ENCODE measurements at places on chromosomes 1 and 21.

- DNase-seq = no peak
Observed at GRCh38 chr21:46503922-46504550, 45.3 kb downstream of the DIP2A start.

GRCh38 chr1:211487082-211487481, 4.9 kb downstream of the RD3 start:
- DNase-seq = no peak

- DNase-seq = no peak
Observed at GRCh38 chr1:47661040-47661439, 223.2 kb downstream of the FOXD2 start.

- DNase-seq = peak; percentile 50
Observed at GRCh38 chr1:54153535-54154439, 987 bp upstream of the CDCP2 start.

- DNase-seq = no peak
Observed at GRCh38 chr21:44691686-44692085, 5.3 kb upstream of the KRTAP10-12 start.

GRCh38 chr1:226526801-226527595, 21.6 kb upstream of the STUM start:
- DNase-seq = no peak

DNA sequence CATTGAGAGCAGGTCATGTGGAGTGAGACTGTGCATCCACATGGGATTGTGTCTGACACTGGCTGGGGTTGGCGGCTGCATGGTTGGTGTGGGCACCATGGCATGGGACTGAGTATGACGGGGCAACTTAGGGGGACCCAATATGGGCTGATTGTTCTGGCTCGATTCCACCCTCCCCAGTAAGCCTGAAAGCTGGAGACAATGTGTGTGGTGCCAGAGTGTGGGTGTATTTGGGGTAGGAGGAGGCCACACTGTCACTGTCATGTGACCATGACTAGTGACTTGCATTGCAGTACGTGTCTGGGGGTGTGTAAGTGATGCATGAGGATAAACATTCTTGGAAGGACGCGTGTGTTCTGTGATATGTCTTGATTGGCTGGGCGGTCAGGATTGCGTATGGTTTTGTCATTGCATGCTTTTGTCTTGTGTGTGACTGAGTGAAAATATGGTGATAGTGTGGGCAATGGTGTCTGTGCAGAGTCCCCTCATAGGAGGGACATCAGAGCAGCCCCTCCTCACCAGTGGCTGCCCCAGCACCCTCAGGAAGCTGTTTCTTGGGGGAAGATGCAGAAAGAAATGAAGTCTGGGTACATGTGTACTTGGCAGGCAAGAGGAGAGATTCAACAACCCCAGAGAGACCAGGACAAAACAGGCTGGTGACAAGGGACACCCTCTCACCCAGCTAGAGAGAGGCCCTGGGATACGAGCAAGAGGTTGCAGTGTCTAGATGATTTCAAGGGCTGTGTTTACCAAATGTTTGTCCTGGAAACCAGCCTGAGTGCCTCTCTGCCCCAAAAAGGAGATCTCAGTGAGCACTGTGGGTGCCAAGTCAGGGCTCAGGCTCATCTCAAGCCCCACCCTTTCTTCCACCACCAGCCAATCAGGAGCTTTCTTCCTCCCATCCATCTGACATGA, 36.3 kb downstream of the SDC3 start:
- DNase-seq = no peak

DNA sequence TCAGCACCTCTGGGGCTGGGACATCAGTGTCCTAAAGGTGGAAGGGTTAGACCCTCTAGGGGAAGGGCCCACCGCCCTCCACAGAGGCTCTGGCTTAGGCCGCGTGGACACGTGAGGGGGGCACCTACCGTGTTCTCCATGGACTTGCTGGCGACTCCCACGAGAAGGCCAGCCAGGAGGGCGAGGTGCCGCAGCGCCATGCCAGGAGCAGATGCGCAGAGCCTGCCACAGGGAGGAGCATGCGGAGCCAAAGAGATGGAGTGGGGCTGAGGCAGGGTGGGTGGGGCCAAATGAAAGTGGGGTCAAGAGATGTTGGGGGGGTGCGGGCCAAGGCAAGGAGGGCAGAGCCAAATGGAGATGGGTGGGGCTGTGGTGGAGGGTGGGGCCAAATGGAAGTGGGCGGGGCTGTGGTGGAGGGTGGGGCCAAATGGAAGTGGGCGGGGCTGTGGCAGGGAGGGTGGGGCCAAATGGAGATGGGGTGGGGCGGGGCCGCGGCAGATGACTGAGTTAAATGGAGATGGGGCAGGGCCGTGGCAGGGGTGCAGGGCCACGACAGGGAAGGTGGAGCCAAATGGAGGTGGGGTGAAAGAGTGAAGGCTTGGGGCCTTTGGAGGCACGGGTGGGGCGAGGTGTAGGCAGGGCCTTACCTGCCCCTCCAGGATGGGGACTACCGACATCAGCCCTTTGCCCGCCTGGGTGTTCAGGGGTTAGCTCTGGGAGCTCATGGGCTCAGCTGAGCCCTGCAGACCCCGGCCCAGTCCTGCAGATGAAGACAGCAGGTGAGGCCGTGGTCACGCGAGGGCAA, 17.4 kb upstream of the RNF223 start:
- no peak for DNase-seq

DNA sequence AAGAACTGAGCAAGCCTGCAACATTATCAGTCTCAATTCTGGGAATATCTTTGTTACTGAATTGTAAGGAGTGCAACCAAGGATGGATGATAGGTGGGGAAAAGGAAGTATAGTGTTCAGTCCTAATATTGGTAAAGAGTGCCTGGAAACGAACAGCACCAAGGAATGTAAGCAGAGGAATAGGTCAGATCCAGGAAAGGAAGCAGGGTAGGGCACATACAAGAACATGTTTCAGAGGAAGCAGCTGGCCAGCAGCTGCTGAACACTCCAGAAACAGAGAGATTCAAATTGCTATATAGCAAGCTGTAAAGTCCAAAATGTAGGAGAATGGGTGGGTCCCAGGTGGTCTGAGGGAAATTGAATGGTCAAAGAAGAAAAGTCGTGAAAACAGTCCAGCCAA, 37.9 kb downstream of the CRB1 start:
- no peak for DNase-seq

- DNase-seq = no peak
Observed at GRCh38 chr1:157994704-157995582, 1.5 kb downstream of the KIRREL1 start.

GRCh38 chr1:203302456-203302855, 2.9 kb upstream of the BTG2 start:
- no peak for DNase-seq
